ENCODE measurements at places on chromosomes 11 and 22. TPM values are rescaled to one million over a fixed set of nuclear protein-coding genes. Genes with fewer than 3 reads are reported as not detected.
A peak's percentile ranks its signal among the peaks of the same experiment; 100 is the strongest.

DNA sequence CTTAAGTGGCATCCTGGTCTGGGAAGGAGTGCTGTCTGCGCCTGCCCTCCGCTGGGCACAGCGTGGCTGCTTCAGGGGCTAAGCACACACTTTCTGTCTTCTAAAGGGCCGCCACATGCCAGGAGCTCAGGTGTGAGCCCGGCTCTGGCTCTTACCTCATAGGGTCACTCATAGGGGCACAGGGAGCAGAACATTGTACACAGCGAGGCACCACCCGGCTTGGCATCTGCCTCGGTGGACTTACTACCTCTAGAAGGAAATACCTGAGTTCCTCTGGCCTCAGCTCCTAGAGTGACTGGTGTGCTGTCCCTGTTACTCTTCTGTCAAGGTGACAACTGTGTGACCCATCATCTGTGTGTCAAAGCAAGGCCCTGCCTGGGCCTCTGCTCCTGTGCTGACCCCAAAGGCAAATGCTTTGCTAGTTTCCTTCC, 13.4 kb downstream of the NEAT1 start:
- DNase-seq, result no peak
- no peak overlapping the region for H3K4me3 ChIP-seq
- H3K36me3 ChIP-seq, result peaks cover 65% of the 10 kb centered on the region
- no peaks in the 10 kb centered on the region for H3K27me3 ChIP-seq

- H3K4me1 ChIP-seq, result peaks cover 76% of the 10 kb centered on the region
- H3K27ac ChIP-seq, result peak overlapping the region; percentile 90
- no peak for DNase-seq
- no peaks in the 10 kb centered on the region for H3K27me3 ChIP-seq
- H3K36me3 ChIP-seq, result peaks cover 5% of the 10 kb centered on the region
These were observed 24.9 kb upstream of the WNT11 start for GRCh38 chr11:76231121-76231738.

DNA sequence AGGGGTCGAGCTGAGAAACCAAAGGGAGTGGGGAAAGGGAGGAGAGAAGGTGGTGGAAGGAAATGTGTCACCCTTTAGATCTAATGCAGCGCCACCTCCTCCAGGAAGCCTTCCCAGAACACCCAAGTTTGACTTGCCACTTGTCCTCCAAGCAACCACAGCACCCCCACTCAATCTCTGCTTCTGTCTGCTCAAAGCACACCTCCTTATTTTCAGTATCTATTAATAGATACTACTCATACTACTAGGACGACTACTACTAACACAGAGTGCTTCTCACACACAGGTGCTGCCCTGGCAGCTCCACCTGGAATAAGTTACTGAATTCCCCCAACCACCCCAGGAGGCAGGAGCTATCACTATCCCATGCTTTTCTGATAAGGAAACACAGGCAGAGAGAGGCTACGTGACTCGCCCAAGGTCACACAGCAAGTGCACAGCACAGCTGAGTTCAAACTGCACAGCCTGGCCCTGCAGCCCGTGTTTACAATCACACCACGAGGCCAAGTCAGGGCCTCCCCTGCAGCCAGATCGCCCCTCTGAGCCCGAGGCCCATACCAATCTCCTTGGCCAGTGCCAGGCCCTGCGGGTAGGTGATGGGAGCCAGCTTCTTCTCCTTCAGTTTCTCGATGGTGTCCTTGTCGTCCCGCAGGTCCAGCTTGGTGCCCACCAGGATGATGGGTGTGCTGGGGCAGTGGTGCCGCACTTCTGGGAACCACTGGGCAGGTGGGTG, 13.2 kb downstream of the RAC2 start:
- H3K4me1 ChIP-seq, result peaks cover 90% of the 10 kb centered on the region
- DNase-seq, result peak; percentile 91
- peak overlapping the region; percentile 80 for H3K4me3 ChIP-seq
- H3K27ac ChIP-seq, result peak overlapping the region; percentile 100

The MOGAT2 gene
- not detected for total RNA-seq

The ANO5 gene
- 0.08 TPM for total RNA-seq

The MS4A14 gene
- not detected for total RNA-seq
